Mucosa of descending colon (tissue), 3 donors: ENCODE measurements at places on chromosomes 2 and 18. TPM values are rescaled to one million over a fixed set of nuclear protein-coding genes. Genes with fewer than 3 reads are reported as not detected.
A peak's percentile ranks its signal among the peaks of the same experiment; 100 is the strongest.

SLC16A14 gene
- total RNA-seq = 3.4 TPM

REG3A gene
- total RNA-seq = not detected

CNDP1 gene
- total RNA-seq = 0.19 TPM

DNA sequence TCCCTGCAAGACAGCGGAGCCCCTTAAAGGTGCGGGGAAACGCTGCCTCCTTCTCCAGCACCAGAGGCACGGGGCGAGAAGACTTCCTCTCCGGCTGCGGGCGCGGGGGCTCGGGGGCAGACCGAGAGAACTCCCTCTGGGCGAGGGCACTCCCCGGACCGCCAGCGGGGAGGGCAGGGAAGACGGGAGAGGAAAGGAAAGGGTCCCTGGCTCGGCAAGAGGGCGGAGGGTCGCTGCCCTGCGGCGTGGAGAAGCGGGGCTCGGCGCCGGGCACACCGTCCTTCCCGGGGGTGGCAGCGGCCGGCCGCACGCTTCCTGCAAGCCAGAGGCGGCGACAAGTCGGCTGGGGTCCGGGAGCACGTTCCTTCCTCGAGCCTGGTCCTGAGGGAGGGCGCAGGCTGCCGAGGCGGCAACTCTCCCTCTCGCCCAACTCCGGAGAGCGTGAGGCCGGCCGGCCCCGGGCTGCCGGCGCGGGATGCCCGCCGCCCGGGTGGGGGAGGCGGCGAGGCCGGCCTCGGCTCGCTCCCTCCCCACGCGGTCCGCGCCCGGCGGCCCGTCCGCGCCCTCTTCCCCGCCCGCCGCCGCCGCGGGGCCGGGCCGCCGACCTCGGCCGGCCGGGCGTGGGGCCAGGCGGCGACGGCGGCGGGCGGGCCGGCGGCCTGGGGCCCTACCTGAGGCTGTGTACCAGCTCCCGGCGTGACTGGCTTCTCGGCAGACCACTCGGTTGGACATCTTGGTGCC is 1.1 kb downstream of the MEMO1 start:
- peak; percentile 75 for DNase-seq

- no peak for DNase-seq
These were observed 53.9 kb upstream of the SEC11C start for GRCh38 chr18:59085797-59086196.

DNA sequence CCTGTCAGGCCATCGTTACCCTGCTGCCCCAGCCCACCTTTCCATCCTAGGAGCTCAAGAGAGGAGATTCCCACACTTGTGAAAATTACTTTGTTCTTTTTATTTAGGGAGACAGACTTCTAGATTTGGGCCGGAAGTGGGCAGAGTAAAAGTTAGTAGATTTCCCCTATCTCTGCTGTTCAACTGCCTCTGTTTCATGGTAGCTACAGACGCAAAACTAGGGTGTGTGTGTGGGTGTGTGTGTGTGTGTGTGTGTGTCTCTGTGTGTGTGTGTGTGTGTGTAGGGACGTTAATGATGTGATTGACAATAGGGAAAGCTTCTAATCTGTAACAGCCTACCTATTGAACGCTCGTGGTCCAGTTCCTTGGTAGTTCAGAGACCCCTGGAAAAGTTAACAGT is 438 bp downstream of the PSMA8 start:
- no peak for DNase-seq

DNA sequence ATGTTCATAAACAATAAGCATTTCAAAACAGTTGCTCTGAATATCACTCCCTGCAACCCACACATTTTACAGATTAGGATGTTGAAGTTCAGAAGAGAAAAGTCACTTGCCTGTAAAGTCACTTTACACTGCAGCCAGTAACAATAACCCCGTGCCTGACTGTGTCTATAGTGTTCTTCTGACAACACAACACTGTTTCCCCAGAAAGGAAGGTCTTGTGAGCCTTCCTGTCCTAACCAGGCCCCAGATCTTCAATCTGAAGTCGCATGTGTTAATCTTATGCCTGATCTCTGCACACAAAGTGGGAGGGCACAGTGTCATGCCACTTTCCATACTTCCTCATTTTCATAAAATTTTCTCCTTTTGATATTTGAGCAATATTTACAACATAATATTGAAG is 120.2 kb downstream of the FEZ2 start:
- no peak for DNase-seq

GRCh38 chr2:16664052-16664731 is 1.4 kb downstream of the CYRIA start:
- DNase-seq = peak; percentile 62

DNA sequence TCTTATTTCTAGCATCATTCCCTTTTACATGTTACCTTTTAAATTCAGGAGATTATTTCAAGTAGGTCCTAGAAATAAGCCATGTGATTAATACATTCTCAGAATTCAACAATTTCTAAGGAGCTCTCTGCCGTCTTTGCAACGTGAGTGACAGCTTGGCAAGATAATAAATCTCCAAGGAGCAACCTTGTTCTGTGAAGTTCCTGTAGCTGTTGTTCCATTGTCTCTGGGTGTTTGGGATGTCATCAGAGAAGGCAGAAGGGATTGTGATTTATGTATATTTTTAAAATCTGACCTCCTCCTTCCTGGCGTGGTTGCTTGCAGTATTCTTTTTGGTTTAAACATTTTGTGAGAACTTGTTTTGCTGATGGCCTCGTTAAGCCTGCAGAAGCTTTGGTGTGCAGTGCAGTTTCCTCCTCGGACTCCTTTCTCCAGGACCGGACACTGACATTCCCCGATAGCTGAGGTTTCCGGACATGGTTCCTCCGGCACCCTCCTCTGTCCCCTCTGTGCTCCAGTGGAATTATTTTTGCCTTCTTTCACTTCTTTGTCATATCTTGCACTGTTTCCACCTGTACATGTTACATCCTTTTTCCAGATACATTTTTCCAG is 33.7 kb downstream of the RAMP1 start:
- DNase-seq = no peak

GRCh38 chr2:145598434-145598833 is 1078.5 kb upstream of the ZEB2 start:
- DNase-seq = no peak
